ENCODE measurements at places on chromosomes 3 and 15.

DNA sequence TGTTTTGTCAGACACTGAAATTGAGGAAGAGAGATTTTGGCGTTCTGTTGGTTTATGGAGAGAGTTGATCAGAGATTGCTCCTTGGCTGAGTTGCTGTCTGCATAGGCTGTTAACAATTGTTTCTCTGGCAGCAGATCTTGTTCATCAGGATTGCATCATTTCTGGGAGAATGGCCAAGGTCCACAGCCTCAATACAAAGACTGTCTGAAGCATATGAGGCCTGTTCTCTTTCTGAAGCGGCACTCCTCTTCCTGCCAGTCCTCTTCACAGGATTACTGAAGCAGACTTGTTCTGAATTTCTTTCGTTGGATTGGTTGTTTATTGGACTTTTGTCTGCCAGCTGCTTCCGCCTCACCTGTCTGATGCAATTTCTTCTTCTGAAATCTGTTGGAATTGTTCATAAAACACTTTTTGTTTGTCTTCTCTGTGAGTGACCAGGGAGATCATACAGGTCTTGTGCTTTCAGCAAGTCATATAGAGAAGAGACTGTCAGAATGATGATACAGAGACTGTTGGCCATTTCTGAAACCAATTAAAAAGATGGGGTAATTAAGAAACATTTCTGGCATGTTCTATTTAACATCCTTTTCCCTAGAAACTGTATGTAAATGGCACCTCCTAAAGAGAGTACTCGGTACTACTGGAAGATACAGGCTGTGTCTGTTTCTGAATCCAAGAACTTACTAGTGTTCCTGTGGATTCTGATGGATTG, 25.5 kb downstream of the SETD5 start:
- DNase-seq, result no peak

DNA sequence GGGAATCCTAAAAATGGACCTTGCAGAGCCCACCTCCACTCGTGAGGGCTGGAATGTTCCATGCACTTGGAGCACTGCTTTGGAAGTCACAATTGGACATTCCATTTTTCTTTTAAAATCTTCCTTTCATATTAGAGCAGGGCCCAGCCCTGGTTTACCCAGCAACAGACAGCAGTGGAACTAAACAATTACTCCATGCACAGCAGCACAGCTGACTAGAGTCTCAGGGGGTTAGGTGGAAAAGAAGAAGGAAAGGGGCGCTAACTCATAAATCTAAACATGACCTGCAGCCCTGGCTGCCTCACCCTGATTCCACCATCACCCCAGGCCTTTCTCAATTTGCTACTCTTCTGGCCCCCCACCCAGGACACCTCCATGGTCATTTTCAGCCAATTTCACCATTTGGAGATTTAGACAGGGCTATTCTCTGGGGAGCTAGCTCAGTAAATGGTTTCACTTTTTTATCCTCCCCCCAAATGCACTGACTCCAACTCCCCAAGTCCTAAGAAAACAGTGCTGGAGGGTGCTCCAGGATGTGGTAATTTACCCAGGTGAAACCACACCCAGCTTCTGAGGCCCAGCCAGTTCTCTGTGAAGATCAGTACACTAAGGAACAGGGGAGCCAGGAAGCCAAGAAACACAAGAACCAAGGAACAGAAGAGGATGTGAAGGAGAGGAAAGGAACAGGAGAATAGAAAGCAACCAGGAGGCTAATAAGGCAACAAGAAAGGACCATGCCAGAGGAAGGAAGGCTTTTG, 1.6 kb upstream of the LRRC31 start:
- no peak for DNase-seq

GRCh38 chr3:123523023-123523412, 61.8 kb downstream of the HACD2 start:
- no peak for DNase-seq

GRCh38 chr3:159807137-159808040, 181.2 kb upstream of the IL12A start:
- DNase-seq, result no peak

DNA sequence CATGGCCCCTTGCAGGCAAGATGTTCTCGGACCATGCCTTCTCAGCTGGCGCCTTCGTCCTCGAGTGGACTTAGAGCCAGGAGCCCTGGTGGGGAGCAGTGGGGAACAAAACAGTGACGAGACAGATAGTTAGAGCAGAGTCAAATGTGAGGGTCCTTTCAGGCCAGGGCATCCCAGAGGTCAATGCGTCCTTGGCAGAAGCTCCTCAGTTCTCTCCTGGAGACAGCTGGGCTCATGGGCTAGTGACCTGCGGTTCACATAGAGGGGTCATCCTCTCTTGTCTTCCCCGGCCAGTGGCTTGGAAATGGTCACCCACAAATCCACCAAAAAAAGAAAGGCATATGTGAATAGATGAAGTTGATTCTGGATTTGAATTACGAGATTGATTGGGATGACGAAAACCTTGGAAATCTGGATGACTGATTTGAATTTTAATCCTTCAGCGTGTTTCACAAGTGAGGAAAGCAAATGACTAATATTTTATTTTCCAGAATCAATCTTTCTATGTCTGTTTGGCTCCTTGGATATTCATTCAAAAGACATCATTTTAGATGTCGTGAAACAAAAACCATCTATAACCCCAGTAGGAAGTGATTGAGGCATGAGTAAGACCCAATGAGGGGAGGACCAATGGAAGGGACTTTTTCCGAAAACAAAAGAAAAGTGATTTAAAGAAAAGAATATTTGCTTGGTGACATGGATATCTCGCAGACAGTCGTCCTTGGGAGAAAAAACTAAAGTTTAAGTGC, 84.5 kb downstream of the ASB7 start:
- DNase-seq, result no peak

GRCh38 chr3:139180489-139180888, 135.8 kb upstream of the PRR23C start:
- no peak for DNase-seq

- no peak for DNase-seq
These were observed 1229.6 kb upstream of the ALCAM start for GRCh38 chr3:104137116-104137515.

GRCh38 chr3:102159810-102160451, 274.9 kb upstream of the ZPLD1 start:
- DNase-seq, result no peak

- no peak for DNase-seq
These were observed 57.6 kb downstream of the BHLHE40 start for GRCh38 chr3:5036858-5037257.

GRCh38 chr3:13547591-13548371, 1.1 kb upstream of the FBLN2 start:
- no peak for DNase-seq

DNA sequence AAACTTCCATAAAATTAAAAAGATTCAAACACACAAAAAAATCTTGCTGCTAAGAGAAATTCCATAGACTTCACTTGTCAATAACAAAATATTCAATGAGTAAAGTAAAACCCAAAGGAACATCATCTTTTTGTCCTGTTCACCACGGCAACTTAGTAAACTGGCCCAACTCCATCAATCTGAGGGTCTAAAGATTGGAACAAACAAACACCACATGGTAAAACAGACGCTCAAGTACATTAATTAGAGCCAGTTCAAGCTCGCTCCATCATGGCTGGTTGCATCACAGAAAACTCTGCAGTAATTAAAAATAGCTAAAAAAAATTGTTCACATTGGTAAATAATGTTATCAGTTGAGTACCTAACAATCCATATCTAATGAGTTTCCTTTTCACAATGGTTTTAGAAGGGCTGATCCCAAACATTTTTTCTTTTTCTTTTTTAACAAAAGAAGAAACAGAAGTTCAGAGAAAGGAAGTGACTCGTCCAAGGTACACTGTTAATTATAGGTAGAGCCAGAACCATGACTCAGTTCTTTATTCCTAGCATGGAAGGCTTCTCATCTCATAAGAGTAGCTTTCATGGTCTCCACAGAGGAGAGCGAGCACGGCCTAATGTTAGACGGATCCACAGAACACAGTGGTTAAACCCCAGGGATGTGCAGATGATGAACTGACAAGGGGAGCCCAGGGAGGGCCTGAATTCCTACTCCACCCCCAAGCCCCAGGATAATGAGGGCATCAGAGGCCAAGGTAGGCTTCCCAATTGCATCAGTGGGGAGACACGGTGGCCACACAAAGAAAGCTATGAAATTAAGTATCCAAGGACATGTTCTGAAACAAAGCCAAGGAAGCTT, 79.2 kb upstream of the ARHGEF3 start:
- DNase-seq, result no peak

- DNase-seq, result no peak
These were observed 211.4 kb downstream of the TUSC7 start for GRCh38 chr3:116920826-116921610.

DNA sequence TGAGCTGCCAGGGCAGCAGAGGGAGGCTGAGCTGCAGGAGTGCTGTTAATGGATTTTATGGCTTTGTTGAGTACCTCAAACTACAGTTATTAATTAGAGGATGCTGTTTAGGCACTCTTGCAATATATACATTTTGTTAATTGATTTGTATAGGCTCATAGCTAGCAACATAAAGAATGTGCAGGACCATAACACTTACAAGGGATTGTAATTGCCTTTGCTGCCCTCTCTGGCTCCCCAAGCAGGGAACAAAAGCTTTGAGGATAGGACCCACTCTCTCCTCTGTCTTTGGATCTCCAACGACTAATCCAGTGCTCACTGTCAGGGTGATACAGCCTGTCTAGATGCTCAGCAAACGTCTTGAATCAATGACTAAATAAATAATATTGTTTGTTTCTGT, 1.2 kb upstream of the CLSTN2 start:
- DNase-seq, result no peak

DNA sequence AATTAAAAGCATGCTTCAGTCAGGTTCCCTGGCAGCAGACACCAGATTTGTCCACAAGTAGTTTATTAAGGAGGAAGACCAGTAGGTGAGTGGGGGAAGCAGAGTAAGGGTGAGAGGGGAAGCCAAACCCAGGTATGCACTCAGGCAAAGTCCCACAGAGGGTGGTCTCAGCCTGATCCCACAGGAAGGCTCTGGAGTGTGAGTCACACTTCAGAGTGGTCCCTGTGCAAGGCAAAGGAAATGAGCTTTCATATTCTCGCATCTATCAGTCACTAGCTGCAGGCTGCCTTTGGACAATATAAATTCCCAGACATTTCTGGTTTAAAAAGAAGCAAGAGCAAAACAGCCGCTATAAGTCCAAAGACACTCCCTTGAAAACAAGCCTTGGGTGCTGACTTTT, 78.5 kb downstream of the TRANK1 start:
- no peak for DNase-seq

GRCh38 chr3:59084583-59084982, 34.8 kb upstream of the CFAP20DC start:
- DNase-seq, result no peak

GRCh38 chr15:62802612-62803011, 239.9 kb upstream of the TPM1 start:
- DNase-seq, result no peak

DNA sequence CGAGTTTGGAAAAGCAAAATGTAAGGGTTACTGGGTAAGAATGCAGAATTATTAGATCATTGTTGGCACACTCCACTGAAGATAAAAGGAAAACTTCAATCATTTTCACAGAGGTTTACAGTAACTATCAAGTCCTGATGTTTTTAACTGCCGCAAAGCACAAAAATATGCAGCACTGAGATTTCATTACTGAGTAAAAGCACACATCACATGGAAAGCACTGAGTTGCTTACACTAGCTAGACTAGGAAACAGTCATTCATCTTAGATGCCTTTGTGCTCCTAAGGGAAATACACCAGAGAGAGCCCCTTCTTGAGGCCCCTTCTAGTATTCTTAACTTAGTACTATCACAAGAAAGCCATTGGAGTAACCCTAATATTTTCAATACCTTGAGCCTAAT, 11.8 kb upstream of the P2RY1 start:
- DNase-seq, result no peak

- DNase-seq, result no peak
These were observed 27.6 kb downstream of the BDH1 start for GRCh38 chr3:197528190-197528589.

GRCh38 chr3:31936420-31937060, 44.5 kb downstream of the OSBPL10 start:
- no peak for DNase-seq

DNA sequence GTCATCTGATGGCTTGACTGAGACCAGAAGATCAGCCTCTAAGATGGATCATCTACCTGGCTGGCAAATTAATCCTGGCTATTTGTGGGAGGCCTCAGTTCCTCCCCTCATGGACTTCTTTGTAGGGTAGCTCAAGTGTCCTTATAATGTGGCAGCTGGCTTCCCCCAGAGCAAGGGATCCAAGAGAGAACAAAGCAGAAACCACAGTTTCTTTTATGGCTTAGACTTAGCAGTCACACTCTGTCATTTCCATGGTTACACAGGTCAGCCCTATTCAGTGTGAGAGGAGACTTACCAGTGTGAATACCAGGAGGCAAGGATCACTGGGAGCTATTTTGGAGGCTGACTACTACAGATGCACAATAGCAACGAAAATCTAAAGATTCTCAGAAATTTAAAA, 15.3 kb upstream of the ARL14 start:
- DNase-seq, result no peak

DNA sequence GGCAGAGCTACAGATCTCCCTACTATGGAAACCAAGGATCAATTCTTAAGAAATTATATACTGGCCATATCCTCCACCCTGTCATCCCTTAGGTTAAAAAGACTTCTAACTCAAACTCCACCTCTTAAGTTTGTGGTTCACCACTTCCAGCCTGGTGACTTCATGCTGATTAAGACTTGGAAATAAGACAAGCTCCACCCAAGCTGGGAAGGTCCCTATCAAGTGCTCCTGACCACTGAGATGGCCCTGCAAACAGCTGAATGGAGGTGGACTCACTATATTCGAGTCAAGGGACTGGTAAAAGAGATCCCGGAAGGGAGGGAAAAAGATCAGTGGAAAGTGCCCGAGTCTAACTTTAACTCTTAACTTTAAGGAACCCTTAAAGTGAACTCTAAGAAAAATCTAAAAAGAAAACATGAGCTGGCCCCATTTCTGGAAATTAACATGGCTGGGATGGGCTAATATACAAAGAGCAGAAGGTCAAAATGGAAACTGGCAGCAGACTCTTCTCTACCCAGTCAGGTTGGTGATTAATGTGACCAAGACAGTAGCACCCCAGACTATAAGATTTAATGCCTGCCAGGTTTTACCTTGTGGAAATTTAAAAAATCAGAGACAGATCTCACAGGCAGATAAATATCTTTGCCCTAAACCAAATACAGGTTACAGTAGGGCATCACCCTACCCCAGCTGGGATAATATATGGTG, 43.9 kb downstream of the PPCDC start:
- no peak for DNase-seq

DNA sequence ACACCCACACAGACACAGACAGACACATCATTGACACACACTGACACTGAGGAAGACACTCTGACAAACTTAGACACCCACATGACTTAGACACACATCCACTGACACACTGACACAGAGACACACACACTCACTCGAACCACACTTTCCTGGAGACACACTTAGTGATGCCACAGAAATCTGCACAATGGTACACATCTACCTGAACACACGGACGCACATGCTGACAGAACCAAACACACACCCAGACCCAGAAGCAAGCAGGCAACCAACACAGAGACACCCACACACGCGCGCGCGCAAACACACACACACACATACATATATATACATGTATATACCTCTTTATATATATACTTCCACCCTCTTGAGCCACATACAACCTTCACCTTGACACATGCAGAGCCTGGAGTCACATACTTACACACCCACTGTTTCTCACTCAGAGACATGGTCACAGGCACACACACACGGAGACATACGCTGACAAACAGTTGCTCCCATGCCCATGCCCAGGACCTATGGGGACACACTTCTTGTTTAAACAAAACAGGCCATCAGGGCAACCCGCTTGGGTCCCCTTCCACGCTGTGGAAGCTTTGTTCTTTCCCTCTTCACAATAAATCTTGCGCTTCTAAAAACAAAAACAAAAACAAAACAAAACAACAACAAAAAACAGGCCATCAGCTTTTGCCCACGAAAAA, 913 bp upstream of the SCN5A start:
- DNase-seq, result no peak

GRCh38 chr3:10232137-10232536, 16.1 kb upstream of the TATDN2 start:
- no peak for DNase-seq
